ENCODE measurements at places on chromosomes 4 and X.

DNA sequence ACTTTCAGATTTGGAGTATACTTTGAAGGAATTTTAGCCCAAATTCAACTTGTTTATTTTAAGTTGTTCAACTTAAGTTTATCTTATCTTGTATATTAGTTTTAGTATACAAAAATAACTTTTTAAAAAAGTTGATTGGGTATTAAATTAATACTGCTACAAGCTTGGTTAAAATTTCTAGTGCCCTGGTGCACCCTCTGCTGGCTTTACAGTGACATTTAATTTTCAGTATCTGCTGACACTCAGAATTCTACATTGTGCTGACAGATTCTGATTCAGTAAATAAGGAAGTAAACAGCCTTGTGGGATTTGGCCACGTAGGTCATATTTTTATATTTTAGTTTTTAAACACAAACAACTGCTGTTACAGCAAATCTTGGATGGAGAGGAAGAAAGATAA is 2.9 kb downstream of the EDA start:
- no peak for DNase-seq

GRCh38 chr4:1367936-1368289 is 20.9 kb downstream of the UVSSA start:
- DNase-seq, result no peak

- DNase-seq, result no peak
Observed at GRCh38 chrX:151854726-151855495, 57.8 kb upstream of the MAGEA4 start.

DNA sequence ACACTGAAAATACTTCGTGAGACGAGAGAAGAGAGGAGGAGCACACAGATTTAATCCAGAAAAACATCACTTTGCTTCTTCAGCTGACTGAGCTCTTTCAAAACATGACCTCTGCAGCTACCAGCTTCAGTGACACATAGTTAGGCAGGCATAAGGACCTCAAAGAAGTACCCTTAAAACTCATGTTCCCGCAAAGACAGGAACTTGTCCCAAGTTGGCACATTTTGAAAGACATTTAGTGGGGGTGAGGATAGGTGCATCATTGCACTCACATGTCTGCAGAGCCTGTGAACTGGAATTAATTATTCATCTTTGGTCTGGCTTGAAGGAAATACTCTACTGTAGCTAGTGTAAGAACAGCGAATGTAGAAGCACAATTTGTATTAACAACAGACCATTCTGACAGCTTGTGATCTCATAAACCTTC is 221.8 kb downstream of the MGST2 start:
- DNase-seq, result no peak

DNA sequence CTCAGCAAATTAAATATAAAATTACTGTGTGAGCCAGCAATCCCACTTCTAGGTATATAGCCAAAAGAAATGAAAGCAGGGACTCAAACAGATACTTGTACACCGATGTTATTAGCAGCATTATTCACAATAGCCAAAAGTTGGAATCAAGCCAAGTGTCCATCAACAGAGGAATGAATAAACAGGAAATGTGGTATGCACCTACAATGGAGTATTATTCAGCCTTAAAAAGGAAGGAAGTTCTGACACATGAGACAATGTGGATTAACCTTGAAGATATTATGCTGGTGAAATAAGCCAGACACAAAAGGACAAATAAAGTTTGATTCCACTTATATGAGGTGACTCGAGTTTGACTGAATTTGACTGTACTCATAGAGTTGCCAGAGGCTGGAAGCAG is 108.3 kb upstream of the DUSP21 start:
- DNase-seq, result no peak

DNA sequence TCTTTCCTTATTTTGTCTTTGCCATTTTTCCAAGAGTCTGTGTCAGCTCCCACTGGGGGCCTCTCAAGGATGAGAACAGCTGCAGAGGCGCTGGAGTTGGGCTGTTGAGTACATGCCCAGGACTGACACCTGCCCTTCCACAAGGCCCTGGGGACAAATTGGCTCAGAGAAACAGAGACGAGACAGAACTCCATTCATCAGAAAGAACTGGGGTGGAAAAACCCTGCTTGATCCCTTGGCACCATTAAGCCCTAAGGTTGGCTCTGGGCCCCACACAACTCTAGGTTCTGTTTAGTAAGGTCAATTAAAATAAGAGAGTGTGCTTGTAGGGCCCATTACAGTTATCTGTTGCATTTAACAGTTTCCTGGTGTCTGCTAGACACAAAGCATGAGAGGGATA is 63.6 kb downstream of the DCX start:
- no peak for DNase-seq

GRCh38 chr4:26206999-26207398 is 113.8 kb upstream of the RBPJ start:
- DNase-seq, result no peak

Data from iPS-NIHi11 (cell line).